Activated naive CD8-positive, alpha-beta T cell treated with anti-CD3 and anti-CD28 coated beads for 36 hours (primary cell): ENCODE measurements at places on chromosomes 5 and 9. TPM values are rescaled to one million over a fixed set of nuclear protein-coding genes. Genes with fewer than 3 reads are reported as not detected.

SCGB3A2 gene
- not detected for total RNA-seq

RNF208 gene
- 6.0 TPM for total RNA-seq

HAVCR1 gene
- total RNA-seq, result 0.89 TPM

TRPM3 gene
- total RNA-seq, result not detected

NR2F1 gene
- total RNA-seq, result not detected

RNF183 gene
- total RNA-seq, result not detected

THBS4 gene
- 0.41 TPM for total RNA-seq

IL17B gene
- not detected for total RNA-seq

TLX3 gene
- not detected for total RNA-seq

PCDHB5 gene
- total RNA-seq, result not detected

CORO2A gene
- 8.2 TPM for total RNA-seq
